ENCODE measurements at places on chromosomes 4 and X.

- no peak for DNase-seq
Measured at GRCh38 chrX:32483534-32484136, 727.7 kb downstream of the DMD start.

DNA sequence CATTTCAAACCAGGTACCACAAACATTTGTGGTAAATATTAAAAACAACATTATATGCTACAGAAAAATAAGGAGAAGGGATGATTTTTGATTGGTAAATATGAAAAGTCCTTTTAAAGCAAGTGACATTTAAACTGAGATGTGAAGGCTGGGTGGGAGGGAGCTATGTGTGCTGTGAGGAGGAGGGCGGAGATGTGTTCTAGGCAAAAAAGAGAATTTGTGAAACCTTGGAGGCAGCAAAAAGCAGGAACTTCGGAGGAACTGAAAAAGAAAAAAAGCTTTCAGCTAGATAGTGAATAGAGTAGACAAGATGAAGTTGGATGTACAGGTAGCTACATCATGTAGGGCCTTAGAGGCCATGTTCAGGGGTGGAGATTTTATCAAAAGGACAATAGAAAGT, 10.1 kb upstream of the ARAP2 start:
- no peak for DNase-seq

GRCh38 chr4:174805746-174806145, 23.3 kb downstream of the GLRA3 start:
- DNase-seq, result no peak

DNA sequence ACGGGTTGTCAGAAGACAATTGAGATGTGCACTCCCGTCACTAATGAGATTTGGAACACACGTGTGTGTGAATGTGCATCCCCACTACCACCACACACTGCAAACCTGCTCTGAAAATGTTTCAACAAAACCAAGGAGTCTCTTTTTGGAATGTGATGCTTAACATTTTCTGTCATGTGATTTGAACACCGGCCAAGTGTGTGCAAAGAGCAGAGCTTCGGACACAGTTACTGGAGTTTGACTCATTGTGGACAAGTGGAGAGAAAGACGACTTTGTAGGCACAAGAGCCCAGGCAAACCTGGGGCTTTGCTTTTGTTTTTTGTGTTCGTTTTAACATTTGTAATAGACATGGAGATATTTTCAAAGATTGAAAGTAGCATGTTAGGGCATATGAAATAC, 49.2 kb downstream of the CCKAR start:
- DNase-seq, result no peak

GRCh38 chr4:21011106-21011505, 310.8 kb downstream of the PACRGL start:
- no peak for DNase-seq

DNA sequence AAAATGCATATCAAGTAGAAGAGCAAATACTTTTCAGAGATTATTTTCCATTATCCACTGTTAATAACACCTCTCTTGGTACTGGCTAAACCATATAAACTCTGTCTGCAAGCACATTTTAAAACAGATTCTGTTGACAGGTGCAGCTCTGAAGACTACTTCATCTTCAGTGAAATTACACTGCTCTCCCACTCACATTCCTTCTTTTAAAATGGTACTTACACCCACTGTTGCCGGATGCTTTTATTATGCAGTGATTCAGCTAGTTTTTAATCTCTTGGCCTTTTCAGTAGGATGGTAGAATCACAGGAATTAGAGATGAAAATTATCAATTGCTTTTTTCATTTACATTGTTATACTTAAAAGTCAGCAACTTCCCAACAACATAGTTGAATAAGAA, 381.6 kb downstream of the GASK1B start:
- no peak for DNase-seq

DNA sequence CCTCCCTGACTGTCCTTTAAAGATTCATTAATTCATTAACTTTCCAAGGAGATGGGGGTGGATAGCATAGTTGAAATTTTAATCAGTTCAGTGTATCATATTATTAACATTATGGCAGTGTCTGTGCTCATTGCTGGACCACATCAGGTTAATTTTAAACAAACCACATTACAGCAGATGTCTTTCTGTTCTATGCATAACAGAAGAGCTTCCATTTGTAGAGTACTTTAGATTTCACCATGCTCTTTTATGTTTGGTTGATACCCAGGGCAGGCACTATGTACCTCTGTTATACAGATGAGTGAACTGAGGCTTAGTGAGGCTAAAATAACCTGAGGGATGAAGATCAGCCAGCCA, 41.1 kb downstream of the AFF2 start:
- DNase-seq, result no peak

DNA sequence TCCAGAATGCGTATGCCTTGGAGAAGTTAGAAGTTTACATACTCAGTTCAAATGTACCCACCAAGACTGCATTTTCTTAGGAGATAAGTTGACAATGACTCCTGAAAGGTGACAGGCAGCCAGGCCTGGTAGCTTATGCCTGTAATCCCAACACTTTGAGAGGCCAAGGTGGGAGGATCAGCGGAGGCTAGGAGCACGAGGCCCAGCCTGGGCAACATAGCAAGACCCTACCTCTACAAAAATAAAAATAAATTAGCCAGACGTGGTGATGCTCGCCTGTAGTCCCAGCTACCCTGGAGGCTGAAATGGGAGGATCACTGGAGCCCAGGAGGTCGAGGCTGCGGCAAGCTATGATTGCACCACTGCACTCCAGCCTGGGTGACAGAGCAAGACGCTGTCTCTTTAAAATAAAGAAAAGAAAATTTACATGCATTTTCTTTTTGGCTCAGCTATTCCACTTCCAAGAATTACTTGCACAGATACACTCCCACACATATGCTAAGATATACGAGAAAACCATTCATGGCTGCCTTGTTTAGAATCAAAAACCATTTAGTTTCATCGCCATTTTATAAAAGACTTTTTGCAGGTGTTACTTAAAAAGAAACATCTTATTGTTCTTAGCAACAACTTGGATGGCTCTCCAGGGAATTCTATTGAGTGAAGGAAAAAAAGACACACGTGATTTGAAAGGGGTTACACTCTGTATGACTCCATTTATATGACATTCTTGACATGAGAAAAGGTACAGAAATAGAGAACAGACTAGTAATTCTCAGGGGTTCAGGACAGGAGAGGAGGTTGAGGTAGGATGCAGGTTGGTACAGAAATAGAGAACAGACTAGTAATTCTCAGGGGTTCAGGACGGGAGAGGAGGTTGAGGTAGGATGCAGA, 66.3 kb downstream of the DHRSX start:
- DNase-seq, result no peak

- peak; percentile 49 for DNase-seq
Measured at GRCh38 chr4:25351777-25352416, 25.2 kb upstream of the ANAPC4 start.

DNA sequence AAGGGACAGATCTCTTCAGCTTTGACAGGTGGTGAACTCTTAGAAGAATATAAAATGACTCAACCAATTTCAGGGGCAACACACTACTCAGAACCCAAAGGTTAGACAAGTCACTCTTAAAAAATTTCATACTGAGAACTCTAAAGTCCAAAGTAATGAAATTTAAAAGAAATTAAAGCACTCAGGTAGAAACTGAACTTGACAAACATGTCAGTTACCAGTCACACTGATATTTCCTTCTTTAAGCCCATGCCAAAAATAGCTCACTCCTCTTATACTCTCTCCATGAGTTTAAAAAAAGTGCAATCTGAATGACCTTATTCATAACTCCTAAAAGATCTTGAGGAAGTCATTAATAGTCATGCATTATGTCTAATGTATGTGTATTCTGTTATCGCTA, 40.3 kb downstream of the AMMECR1 start:
- DNase-seq, result no peak

GRCh38 chr4:95213366-95213765, 335.4 kb downstream of the UNC5C start:
- no peak for DNase-seq

- DNase-seq, result no peak
Measured at GRCh38 chr4:133402616-133403015, 253.5 kb downstream of the PCDH10 start.

- no peak for DNase-seq
Measured at GRCh38 chrX:77014377-77015372, 432.5 kb upstream of the FGF16 start.

DNA sequence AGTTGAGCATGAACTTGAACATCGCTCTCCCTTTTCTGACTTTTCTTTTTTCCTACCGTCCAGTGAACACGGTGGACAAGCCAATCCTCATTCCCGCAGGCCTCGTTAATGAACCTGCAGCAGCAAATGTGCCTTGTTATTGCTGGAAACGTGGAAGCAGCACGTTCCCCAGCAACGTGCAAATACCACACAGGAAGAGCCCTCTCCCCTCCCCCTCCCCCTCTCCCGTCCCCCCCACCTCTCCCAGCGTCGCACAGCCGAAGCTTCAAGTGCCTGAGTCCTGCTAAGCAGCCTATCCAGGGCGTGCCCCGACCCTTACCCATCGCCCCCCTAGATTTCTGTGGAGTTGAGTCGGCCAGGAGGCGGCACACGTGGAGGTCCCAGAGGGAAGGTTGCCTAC, 219.9 kb downstream of the BCOR start:
- DNase-seq, result no peak

DNA sequence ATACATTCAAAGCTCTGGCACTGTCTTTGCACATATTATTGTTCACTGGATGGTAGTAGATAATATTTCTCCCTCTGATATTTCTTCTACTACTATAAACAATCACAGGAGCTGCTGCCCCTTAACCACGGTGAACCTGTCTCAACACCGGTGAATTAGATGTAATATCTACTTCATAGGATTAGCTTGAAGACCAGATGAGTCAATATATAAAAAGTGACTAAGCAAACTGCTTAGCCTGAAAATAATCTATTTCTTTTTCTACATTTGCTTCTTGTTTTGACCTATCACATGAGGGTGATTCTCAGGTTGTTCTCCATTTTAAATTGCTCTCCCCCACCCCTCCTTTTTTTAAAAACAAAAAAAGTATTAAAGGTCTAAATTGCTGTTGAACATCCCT, 645.5 kb downstream of the ANKRD50 start:
- DNase-seq, result no peak

- no peak for DNase-seq
Measured at GRCh38 chr4:129059028-129059427, 34.3 kb downstream of the SCLT1 start.

GRCh38 chr4:27189683-27190082, 329.0 kb downstream of the STIM2 start:
- DNase-seq, result no peak

GRCh38 chrX:69321006-69321655, 155.9 kb upstream of the PJA1 start:
- no peak for DNase-seq

- no peak for DNase-seq
Measured at GRCh38 chrX:71671043-71671780, 3.9 kb downstream of the LOC101059915 start.

GRCh38 chr4:141346144-141346543, 125.4 kb downstream of the ZNF330 start:
- DNase-seq, result no peak

- DNase-seq, result no peak
Measured at GRCh38 chr4:78984593-78984992, 45.4 kb upstream of the PAQR3 start.

- no peak for DNase-seq
Measured at GRCh38 chrX:13212191-13212651, 107.6 kb downstream of the ATXN3L start.

GRCh38 chr4:160316036-160316435, 1213.2 kb downstream of the RAPGEF2 start:
- no peak for DNase-seq

DNA sequence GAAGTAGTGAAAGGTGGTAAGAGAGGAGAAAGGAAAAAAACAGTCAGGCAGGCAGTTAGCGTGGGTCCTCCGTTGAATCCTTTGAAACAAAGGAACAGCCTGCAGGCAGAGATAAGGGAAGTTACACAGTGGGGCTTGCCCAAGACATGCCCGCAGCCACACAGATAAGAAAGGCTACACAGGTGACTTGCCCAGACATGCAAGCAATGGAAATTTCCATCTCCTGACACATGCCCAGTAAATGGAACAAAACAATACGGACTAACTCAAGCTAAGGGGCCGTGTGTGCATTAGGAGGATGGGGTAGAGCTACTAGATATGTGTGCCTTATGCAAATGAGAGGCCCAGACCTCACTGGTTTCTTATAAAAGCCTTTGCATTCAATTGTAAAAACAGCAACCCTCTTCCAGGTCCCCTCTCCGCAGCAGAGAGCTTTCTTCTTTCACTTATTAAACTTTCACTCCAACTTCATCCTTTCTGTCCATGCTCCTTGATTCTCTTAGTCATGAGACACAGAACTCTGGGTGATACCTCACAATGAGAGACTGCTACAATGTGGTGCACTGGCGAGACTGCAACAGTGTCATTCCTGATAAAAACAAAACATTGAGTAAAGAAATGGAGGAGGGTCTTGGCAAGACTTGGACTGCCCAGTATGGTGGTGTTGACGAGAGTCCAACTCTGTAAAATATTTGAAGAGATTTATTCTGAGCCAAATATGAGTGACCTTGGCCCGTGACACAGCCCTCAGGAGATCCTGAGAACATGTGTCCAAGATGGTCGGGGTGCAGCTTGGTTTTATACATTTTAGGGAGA, 997.4 kb upstream of the PRKX start:
- no peak for DNase-seq

- no peak for DNase-seq
Measured at GRCh38 chrX:113510586-113510985, 670.0 kb upstream of the AMOT start.

DNA sequence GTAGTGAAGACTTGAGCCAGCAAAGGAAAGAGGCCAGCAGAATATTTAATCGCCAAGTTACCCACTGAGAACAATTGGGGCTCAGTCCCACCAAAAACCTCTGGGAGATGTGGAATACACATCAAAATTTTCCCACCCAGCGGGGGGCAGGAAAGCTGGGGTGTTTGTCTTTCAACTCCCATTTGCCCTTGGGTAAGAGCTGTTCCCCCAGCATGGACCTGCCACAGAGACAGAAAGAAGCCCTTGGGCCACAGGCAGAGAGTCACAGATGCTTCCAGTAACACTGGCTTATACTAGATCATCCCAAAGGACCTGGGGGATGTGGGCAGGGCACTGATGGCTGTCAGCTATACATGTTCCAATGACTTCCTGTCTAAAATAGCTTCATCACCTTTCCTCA, 18.9 kb upstream of the FBXW7 start:
- DNase-seq, result no peak

DNA sequence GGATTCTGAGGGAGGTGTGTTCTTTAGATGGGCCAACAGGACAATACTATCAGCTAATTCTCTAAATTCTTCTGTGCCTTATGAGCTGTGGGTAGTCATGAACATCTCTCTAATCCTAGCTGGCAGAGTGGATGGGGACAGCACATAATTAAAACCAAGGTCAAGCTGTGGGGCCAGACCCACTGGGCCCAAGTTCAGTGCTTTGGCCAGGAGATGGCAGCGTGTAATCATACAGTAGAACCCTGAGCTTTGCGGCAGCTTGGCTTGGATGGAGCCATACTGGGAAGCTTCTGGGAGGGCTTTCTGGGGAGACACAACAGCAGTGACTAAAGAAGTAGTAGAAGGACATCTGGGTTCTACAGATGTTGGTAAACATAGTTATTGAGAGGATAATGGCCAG, 140.3 kb upstream of the CXCL13 start:
- DNase-seq, result no peak

GRCh38 chrX:148309413-148309812, 191.0 kb upstream of the AFF2 start:
- DNase-seq, result no peak

- no peak for DNase-seq
Measured at GRCh38 chr4:158169506-158169905, 3.3 kb downstream of the GASK1B start.
